ENCODE measurements at places on chromosomes 7 and 10.
A peak's percentile ranks its signal among the peaks of the same experiment; 100 is the strongest.

- no peak for DNase-seq
Measured at GRCh38 chr10:105259201-105259600, 618.1 kb downstream of the SORCS3 start.

DNA sequence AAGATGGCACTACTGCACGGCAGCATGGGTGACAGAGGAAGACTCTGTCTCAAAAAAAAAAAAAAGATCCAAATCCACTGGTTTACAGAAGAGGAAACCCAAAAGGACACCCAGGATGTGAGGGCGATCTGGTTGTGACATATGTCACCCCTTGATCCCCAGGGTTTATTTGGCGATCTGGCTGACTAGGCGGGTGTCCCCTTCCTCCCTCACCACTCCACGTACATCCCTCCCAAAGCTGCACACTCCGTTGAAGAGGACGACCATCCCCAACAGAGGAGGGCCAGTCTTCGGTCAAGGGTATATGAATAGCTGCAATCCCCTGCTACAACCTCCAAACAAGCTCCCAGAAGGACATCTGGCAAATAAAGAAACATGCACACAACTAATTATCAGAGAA is 111.6 kb downstream of the HTR5A start:
- no peak for DNase-seq

DNA sequence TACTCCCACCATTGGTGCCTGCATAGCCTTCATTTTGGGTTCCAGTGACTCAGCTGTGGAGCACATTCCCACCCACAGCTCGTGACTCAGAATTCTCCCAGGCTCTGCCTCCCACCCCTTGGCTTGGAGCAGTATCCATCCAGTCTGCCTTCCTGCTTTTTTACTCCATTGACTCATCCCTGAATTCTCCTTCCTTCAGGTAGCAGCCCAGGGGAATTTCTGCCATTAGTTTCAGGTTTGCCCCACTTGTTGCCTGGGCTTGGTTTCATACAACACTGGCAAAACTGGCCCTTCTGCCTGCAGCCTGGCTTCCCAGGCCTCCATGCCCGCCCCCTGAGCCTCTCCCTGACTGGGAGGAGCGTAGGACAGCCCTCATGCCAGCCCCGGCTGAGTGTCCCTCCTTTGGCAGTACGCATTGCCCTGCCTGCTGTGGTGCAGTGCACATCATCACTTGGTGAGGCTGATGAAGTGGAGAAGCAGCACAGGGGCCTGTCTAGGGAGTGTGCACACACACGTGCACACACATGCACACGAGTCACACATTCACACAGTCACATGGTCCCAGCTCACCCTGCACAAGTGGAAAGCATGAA is 55.0 kb downstream of the SNX10 start:
- peak; percentile 67 for DNase-seq

GRCh38 chr10:26044141-26044749 is 110.2 kb downstream of the MYO3A start:
- DNase-seq, result peak; percentile 69

Data from upper lobe of right lung (tissue), 1 donor.